ENCODE measurements at places on chromosomes 7 and 10.

DNA sequence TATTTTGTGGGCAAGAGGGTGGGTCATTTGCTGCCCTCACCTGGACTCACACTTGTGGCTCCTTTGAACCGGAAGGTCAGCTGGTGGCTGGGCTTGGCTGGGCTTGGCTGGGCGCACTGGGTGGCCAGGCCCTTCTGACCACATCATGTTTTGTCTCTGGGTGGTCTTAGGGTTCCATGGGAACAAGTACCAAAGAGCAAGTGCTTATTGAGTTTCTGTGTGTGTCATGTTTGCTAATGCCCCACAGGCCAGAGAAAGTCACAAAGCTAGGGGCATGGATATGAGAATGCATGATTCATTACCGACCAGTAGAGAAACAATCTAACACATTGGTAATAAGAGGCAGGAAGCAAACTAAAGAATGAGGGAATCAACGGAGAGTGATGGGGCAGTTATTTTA, 33.6 kb upstream of the NRP1 start:
- DNase-seq, result no peak

GRCh38 chr10:49151481-49151880, 17.7 kb upstream of the FAM170B start:
- DNase-seq, result no peak

DNA sequence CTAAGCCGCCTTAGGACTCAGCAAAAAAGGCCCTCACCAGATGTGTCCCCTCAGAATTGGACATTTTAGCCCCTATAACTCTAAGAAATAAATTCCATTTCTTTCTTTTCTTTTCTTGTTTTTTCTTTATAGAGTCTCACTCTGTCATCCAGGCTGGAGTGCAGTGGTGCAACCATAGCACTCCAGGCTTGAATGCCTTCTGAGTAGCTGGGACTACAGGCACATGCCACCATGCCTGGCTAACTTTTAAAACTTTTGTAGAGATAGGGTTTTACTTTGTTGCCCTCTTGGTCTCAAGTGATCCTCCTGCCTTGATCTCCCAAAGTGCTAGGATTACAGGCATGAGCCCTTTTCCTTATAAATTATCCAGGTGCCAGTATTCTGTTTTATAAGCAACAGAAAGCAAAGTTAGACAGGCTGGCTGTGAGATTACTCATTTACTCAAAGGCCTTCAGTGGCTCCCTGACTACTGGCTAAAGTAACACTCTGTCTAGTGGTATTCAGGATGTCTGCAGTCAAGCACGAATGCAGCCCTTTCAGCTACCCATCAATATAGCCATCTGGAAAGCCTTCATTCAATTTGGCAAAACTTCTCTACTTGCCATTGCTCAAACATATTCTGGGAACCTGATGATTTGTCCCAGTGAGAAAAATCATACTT, 128.6 kb downstream of the ICA1 start:
- DNase-seq, result no peak

- no peak for DNase-seq
Measured at GRCh38 chr7:12689451-12689850, 2.0 kb downstream of the ARL4A start.

DNA sequence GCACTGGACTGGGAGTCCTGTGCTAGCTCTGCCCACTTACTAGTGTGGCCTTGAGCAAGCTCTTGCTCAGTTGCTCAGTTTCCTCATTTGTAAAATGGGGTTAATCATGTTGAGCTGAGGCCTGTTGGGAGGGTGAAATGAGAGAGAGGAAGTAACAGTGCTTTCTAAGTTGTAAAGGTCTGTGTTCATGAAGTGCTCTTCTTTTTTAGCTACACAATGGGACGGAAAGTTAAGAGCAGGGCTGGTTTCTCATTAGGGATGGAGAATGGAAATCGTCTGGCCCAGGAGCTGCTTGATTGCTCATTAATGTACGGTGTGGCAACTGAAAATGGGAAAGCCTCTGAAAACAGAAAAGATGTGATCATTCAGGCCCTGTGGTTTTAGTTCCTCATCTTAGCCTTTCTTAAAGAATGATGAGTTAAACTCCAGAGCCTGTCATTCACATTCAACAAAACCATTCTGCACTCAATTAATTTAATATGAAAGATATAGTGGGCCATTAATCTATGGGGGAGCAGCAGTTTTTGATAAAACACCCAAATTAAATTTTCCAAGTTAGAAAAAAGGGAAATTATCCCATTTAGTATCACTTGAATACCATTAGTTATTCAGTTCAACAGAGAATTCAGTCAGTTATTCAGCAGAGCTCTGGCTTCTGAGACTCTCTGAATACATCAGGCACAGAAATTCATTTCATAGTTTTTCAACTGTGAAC, 60.5 kb downstream of the SH2D4B start:
- no peak for DNase-seq

- no peak for DNase-seq
Measured at GRCh38 chr7:158458716-158459282, 128.8 kb downstream of the PTPRN2 start.

DNA sequence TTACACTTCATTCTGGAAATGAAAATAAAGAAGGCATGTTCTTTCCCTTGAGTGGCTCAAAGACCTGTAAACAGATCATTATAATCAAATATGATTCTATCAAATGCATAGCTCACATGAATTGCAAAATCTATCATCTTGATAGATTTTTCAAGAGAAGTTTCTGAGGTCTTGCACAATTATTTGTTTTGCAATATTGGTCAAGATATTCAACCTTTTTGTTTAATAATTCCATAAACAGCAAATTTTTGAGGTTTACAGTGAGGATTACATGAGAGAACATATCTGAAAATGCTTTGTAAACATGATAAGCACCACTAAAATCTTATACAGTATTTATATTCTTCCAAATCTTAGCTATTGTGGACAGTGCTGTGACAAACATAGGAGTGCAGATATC, 160.8 kb downstream of the HDAC9 start:
- no peak for DNase-seq

DNA sequence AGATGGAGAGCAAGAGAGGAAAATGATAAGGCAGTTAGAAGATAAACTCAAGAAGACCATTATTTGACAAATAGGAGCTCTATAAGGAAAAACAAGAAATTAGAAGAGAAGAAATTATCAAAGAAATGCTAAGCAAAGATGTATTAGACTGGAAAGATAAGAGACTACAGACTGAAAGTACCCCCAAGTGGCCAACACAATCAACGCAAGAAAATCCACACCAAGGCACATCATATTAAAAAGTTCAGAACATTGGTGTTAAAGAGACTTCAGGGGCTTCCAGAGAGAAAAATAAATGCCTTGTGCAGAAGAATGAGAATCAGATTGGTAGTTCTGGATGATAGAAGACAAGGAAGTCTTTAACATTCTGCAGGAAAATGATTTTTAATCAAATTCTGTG, 46.0 kb downstream of the SH2D4B start:
- no peak for DNase-seq

DNA sequence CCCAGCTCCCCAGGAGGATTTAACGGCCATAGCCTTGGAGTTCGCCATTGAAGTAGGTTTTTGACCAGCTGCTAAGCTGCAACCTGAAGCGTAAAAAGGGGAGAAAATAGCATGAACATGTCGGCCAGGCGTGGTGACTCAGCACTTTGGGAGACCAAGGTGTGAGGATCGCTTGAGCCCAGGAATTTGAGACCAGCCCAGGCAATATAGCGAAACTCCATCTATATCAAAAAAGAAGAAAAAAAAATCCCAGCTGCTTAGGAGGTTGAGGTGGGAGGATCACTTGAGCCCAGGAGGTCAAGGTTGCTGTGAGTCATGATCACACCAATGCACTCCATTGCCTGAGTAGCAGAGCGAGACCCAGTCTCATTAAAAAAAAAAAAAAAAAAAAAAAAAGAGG, 32.2 kb upstream of the MCU start:
- no peak for DNase-seq

DNA sequence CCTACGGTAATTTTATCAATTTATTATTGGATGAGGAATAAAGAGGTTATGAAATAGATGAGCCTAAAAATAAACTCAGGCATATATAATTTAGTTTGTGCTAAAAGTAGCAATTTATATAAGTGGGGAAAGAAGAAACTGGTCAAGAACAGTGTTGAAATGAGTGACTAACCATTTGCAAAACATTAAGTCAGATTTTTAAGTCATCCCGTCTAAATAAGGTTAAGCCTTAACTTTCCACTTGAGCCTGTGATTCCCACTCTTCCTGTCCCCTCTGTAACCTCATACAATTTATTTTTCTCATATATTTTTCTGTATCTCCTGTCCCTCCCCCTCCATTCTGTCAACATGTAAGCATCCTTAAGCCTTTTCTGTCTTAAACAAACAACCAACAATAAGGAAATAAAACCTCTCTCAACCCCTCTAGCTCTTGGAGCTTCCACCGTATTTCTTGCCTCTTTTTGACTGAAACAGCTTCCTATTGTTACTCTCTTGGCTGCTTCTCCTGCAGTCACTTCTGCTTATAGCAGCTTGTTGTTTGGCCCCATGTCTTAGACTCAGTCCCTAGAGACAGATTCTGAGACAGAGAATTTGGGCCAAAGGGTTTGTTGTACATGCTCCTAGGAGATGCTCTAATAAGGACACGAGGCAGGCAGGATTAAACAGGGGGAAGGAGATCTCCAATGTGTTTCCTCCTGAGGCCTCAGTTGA, 109.7 kb downstream of the GNAI1 start:
- DNase-seq, result no peak

GRCh38 chr10:110863361-110863760, 8.4 kb upstream of the PDCD4 start:
- DNase-seq, result no peak

- DNase-seq, result no peak
Measured at GRCh38 chr10:52376694-52377354, 62.7 kb downstream of the DKK1 start.

DNA sequence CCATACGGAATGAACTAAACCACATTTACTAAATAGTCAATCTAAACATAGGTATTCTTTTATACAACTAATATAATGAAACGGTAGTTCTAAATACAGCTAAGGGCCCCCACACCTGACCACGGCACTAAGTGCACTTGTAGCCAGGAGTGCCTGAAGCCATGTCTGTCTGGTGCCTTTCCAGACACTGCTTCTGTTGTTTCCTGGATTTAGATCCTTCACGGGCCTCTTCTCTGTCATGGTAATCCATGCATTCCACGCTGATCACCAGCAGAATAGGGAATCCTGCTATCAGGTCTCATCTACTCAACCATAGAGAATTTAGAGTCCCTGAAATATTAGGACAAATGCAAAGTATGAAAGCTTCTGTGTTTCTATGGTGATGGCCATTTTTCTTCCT, 37.8 kb downstream of the OSBPL3 start:
- no peak for DNase-seq

GRCh38 chr7:137957887-137958286, 44.0 kb downstream of the CREB3L2 start:
- DNase-seq, result no peak

- DNase-seq, result peak; percentile 41
Measured at GRCh38 chr10:132862485-132863420, 76.8 kb upstream of the NKX6-2 start.

- DNase-seq, result no peak
Measured at GRCh38 chr10:86225103-86225782, 141.4 kb downstream of the GRID1 start.

GRCh38 chr10:101797403-101798059, 14.3 kb upstream of the NPM3 start:
- no peak for DNase-seq

- peak; percentile 82 for DNase-seq
Measured at GRCh38 chr10:27360581-27361172, 120.1 kb upstream of the ACBD5 start.

DNA sequence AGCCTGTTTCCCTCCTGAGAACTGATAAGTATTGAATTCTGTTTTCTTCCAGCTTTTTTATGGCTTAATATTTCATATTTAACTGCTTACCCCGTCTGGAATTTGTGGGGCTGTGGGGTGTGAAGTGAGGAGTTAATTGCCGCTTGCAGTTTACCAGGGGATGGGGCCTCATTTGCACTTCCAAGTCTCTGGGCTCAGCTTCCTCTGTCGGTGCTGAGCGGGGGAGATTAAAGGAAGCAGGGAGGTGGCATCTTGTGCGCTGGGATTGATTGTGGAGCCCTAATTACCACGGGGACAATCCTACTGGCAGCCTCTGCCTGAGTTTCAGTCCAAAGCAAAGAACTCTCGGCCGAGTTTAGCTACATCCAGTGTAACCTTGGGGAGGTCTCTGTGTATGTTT, 33.4 kb downstream of the ELFN1 start:
- DNase-seq, result no peak

- no peak for DNase-seq
Measured at GRCh38 chr10:68251625-68252495, 19.9 kb upstream of the ATOH7 start.

GRCh38 chr7:2622869-2623697, 8.7 kb upstream of the TTYH3 start:
- no peak for DNase-seq

DNA sequence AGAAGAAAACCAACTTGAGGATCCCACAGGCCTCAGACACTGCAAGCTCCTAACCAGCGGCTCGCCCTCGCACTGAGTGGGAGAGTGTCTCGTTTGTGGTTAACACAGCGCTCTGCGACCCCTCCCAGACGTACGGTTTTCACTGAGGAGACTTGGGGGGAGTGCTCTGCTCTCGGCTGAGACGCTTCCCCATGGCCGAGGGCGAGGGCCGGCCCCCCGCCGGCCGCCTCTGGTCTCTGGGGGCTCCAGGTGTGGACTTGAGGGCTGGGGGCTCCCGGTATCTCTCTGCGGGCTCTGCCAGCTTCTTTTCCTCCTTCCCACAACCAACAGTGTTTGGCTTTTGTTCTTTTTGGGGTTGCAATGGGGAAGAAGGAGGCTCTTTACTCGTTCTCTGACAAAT, 118.7 kb downstream of the LARP4B start:
- no peak for DNase-seq

DNA sequence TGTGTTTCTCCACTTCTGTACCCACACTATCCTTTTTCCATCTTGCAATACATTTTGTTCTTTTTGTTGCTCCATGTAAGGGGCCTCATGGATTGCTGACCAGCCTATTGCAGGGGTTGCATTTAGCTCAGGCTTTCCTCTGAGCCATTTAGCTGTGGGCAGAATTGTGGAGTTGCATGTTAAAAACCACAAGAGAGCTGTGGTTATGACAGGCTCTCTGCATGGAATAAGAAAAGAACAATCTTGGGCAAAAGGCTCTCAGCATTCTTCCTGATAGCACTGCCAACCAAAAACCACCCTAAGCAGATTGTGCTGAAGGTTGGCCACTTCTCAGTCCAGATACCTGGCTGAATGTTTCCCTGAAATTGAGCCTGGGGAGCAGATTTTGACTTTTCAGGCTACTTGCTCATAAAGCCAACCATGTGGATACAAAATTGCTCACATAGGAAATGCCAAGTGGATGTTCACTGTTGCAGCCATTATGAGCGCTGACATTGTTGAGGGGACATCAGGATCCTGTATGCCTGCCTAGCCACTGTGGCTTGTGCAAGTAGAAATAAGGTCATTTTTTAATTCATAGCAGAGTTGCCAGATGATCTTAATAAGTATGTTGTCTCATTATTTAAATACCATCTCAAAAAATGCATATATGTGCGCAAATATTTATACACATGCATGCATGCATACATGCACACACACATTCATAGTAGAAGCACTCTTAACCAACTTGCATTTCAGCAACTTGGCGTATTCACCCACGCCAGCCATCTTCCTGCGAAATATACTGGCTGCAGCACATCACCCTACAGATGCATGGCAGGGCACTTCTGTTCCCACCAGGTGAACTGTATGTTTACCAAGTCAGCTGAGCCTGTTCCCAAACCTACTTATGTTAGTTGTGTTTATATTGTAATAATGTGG, 695.4 kb downstream of the LRMDA start:
- no peak for DNase-seq
